Renal pelvis (tissue), 12 donors: ENCODE measurements at places on chromosomes 2 and 18. TPM values are rescaled to one million over a fixed set of nuclear protein-coding genes. Genes with fewer than 3 reads are reported as not detected.
A peak's percentile ranks its signal among the peaks of the same experiment; 100 is the strongest.

DNA sequence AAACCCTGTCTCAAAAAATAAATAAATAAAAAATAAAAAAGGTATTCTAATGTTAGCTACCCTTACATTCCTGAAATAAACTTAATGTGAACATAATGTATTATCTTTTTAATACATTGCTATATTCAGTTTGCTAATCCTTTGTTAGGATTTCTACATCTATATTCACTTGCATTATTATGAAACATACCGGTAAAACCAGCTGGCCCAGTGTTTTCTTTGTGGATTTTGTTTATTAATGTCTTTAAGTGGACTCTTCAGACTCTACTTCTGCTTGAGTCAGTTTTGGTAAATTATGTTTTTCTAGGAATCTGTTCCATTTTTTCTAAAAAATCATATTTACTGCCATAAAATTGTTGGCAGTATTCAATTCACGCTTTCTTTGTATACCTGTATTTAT, 34.5 kb downstream of the PTPN2 start:
- DNase-seq, result no peak

DNA sequence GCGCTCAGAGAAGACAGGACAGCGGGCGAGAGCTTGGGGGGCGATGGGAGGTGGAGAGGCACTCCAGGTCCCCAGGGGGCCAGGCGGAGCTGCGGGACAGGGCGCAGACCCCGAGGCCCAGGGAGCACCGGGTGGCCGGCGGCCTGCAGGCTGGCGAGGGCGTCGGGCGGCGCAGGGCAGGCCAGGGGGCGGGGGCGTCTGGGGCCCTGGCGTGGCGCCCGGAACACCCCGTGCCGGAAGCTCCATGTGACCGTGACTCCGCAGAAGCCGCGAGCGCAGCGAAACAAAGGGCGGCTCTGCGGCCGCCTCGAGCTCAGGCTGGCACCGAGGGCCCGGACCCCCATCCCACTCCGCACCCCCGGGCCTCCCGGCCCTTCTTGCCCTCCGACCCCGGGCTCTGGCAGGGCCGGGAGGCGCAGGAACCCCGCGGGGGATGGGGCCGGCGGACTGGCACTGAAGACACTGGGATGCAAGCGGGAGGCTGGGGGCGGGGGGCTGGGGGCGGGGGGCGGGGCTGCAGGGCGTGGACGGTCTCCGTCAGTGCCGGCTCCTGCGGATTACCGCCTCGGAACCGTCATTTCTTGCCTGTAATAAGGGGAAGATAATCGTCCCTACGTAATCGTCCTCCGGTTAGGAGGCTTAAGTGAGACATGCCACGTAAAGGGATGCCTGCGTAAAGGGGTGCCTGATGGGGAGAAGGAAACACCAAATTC, 19.1 kb downstream of the SH2D6 start:
- DNase-seq, result no peak

GRCh38 chr2:21099281-21099907, 24.4 kb upstream of the TDRD15 start:
- no peak for DNase-seq

DNA sequence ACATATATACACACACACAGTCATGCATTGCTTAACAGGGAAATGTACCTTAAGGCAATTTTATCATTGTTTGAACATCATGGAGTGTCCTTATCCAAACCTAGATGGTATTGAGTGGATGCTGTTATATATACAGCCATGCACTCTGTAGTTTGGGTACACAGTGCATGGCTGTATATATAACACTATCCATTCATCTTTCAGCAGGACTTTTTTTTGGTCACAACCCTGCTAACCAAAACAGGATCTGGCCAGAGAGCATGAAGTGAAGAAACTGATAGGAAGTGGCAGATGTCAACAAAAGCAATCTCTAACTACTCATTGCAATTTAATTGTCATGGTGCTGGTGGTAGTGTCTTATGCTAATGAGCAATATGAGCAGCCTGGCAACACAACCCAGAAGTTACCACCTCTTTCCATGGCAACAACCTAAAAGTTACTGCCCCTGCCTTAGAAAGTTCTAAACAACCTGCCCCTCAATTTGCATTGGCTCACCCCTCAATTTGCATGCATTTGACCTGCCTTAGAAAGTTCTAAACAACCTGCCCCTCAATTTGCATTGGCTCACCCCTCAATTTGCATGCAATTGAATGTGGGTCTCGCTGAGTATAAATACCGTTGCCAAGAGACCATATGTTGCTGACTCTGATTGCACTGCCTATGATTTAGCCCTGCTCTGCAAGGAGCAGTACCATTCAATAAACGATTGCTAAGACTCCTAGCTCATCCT, 434.9 kb downstream of the DSEL start:
- DNase-seq, result no peak

DNA sequence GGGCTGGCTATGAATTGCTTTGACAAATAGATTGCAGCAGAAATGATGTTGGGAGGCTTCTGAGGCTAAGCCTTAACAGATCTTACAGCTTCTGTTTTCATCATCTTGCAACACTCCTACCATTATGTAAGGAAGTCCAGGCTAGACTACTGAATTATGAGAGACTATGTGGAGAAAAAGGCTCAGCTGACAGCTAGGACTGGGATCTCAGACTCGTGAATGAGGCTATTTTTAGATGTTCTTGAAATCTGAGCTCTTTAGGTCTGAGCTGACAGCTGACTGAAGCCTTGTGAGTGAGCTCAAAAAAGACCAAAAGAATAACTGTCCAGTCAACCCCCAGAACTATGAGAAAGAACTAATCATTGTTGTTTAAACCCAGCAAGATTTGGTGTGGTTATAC, 70.3 kb downstream of the VWC2L start:
- DNase-seq, result peak; percentile 14

GRCh38 chr2:138536740-138537139, 35.2 kb downstream of the SPOPL start:
- no peak for DNase-seq

DNA sequence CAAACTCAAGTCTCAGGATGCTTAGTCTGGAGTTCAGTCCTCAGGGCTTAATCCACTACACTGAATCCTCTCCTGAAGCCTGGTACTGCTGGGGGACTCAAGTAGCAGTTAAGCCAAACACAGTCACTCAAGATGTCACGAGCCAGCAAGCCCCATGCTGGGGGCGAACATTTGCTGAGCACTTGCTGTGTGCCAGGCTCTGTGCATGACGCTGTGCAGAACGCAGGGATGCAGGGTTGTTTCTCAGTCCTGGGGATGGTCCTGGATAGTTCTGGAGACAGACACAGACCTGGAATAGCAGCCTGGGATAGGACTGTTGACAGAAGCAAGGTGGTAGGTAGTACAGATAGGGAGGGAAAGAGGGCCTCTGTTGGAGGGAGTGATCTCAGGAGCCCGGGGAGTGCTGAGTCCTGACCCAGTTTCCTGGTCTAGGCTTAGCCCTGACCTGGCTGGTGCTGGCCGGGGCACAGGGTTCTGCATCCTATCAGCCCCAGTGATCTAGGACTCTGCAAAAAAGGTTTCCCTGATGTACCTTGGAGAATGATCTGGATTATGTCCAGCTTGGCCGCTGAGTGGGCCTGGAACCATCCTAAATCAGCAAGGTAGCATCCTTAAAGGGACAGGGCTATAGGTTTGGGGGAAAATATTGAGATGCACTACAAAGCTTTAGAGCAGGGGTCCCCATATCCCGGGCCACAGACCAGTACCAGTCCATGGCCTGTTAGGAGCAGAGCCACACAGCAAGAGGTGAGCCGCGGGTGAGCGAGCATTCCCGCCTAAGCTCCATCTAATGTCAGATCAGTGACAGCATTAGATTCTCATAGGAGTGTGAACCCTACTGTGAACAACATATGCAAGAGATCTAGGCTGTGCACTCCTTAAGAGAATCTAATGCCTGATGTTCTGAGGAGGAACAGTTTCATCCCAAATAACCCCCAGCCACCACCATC, 54.7 kb upstream of the OTOF start:
- no peak for DNase-seq

DNA sequence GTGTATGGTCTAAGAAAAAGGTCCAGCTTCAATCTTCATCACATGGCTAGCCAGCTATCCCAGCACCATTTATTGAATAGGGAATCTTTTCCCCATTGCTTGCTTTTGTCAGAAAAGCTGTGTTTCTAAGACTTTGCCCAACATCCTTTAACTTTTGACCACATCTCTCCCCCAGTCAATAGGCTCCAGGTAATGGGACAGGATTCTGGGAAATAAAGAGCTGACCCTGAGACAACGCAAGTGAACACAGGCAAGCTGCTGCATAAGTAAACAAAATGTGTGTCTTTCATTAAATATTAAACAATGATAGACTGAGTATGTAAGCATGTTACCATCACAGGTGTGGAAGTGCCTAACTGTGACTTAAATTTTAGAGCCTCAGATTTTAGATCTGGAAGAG, 23.0 kb downstream of the FAM110C start:
- no peak for DNase-seq

DNA sequence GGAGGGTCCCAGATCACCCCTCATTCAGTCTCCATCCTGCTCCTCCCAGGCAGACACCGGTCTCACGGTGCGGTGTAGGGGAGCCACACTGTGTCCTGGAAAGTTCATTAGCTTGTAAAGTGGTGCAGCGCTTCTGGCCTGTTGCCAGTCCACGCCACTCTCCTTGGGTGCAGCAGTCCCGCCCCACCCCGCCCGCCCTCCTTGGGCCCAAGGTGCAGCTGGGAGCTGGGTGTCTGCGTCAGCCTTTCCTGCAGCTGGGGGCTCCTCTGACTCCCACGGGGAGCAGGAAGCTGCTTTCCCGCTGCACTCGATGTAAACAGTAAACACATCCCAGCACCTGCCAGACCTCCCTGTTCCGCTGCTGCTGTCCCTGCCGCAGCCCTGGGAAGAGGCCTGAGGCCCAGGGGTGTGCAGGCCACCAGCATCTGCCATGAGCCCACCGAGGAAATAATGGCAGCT, 53.8 kb upstream of the ASB18 start:
- DNase-seq, result no peak

The PROM2 gene
- 46.1 TPM for polyA plus RNA-seq

- DNase-seq, result no peak
These were observed 110.6 kb upstream of the DDX18 start for GRCh38 chr2:117703858-117704257.

DNA sequence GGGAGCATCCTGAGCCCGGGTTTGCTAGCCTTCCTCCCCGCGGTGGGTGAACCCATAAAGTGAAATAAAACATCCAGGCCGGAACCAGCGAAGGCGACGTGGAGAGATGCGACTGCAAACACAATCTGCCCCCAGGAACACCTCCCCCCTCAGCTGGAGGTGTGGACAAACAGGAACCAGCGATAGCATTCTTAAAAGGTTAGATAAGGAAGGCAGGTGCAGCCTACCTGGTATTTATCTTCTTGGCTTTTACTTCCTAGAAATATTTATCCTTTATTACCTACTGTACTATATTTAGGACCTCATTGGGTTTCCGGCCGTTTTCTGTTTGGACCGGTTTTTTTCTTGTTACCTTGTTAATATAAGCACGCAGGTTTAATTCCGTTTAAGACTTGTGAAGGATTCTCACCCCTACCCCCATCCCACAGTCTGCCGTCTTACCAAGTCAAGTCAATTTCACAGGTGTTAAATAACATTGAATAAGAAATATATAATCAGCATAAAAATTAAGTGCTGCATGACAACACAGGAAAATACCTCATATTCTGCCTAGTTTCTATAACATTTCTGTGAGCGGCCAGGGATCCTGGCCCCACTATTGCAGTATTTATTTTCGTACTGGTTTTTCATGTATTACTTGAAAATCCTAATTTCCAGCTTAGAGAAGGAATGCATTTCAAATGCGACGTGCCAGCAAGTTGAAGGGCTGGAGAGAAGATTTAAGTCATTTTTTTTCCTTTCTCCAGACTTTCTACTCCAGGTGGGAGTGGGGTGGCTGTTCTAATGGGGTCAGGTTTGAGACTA, 224.0 kb upstream of the ID2 start:
- no peak for DNase-seq

- DNase-seq, result peak; percentile 57
These were observed 182.6 kb upstream of the THSD7B start for GRCh38 chr2:136582628-136583205.

The DHRS9 gene
- 0.58 TPM for polyA plus RNA-seq

DNA sequence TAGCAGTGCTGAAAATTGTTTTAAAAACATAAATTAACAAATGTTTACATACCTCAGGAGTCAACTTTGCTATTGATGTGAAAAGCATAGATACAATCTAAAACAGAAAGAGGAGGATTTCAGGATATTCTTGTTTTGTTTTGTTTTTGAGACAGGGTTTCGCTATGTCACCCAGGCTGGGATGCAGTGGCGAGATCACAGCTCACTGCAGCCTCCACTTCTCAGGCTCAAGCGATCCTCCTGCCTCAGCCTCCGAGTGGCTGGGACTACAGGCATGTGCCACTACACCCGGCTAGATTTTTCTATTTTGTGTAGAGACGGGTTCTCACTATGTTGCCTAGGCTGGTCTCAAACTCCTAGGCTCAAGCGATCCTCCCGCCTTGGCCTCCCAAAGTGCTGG, 60.6 kb downstream of the C2orf74 start:
- no peak for DNase-seq

The MYOM1 gene
- polyA plus RNA-seq, result 7.8 TPM

The RESP18 gene
- not detected for polyA plus RNA-seq

The LRP2 gene
- 204 TPM for polyA plus RNA-seq

GRCh38 chr18:3901811-3902210, 451.8 kb downstream of the TGIF1 start:
- no peak for DNase-seq

- peak; percentile 79 for DNase-seq
These were observed 9.3 kb downstream of the GGCX start for GRCh38 chr2:85551698-85552678.

DNA sequence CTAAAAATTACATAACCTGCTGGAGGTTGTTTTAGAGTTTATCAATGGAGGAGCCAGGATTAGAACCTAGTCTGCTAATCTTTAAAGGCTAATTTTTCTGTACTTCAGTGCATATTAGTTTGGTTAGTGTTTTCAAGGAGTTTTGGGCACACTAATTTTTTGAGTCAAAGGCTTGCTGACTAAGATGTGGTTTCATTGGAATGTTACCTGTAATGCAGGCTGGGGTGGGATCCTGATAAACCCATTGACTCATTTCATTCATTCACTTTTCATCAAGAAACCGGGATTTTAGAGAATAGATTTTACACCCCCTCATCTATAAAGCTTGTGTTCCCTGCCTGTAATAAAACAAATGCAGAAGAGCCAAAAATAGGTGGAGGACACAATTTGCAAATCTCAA, 91.9 kb upstream of the IL1R2 start:
- DNase-seq, result no peak

GRCh38 chr2:81196933-81197628, 892.5 kb upstream of the LRRTM1 start:
- DNase-seq, result no peak

DNA sequence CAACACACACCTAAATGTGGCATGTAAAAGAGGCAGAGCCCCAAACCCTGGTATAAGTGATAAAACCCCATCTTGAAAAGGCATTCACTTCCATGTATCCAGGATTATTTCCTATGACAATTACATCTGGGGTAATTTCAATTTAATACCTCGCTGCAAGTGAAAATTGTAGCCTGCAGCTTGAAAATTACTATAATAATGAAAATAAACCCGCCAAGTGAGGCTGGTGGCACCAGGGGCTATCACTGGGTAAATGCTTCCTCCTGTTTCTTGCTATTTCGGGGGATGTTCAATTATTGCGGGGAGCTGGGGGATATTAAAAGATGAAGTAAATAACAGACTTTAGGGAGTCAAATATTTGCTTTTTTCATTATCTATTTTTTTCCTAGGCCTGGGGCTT, 159.5 kb upstream of the CAPN13 start:
- no peak for DNase-seq

- DNase-seq, result no peak
These were observed 207.0 kb downstream of the LDLRAD4 start for GRCh38 chr18:13425357-13426091.

The REG3A gene
- not detected for polyA plus RNA-seq

The CYRIA gene
- 2.2 TPM for polyA plus RNA-seq

The PLB1 gene
- polyA plus RNA-seq, result 1.6 TPM

The OSR1 gene
- 4.4 TPM for polyA plus RNA-seq
